Stimulated activated CD4-positive, alpha-beta T cell treated with anti-CD3 and anti-CD28 coated beads, Interleukin-4, amount 100 ng/mL, for 4 hours (primary cell): ENCODE measurements at places on chromosomes 4 and X.

- DNase-seq: no peak
Measured at GRCh38 chr4:819401-820229, 6.3 kb downstream of the CPLX1 start.

DNA sequence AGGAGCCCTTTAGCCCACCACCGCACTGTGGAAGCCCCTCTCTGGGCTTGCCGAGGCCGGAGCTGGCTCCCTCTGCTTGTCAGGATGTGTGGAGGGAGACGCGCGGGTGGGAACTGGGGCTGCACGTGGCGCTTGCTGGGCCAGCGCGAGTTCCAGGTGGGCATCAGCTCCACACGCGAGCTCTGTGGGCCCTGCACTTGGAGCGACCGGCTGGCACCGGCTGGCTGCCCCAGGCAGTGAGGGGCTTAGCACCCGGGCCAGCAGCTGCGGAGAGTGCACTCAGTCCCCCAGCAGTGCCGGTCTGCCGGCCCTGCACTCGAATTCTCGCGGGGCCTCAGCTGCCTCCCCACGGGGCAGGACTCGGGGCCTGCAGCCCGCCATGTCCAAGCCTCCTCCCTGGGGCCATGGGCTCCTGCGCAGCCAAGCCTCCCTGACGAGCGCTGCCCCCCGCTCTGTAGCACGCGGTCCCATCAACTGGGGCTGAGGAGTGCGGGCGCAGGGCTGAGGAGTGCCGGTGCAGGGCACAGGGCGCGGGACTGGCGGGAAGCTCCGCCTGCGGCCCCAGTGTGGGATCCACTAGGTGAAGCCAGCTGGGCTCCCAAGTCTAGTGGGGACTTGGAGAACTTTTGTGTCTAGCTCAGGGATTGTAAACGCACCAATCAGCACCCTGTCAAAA is 93.6 kb downstream of the DTHD1 start:
- DNase-seq: no peak

DNA sequence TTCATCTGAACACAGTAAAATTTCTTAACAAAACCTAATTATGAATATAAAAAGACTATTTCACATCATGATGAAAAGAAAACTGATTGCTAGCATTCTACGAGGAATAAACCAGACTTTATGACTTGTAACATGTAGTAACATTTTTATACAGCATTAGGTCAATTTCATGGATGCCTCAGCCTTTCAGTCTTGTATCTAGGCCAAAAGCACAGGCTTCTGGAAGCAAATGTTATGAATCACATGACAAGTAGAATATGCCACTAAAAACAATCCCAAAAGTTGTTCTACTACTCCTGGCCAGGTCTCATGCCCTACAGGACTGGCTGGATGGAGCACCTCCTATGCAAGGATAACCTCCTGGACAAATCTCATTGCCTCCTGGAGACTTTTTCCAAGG is 101.2 kb downstream of the ARHGAP6 start:
- no peak for DNase-seq

DNA sequence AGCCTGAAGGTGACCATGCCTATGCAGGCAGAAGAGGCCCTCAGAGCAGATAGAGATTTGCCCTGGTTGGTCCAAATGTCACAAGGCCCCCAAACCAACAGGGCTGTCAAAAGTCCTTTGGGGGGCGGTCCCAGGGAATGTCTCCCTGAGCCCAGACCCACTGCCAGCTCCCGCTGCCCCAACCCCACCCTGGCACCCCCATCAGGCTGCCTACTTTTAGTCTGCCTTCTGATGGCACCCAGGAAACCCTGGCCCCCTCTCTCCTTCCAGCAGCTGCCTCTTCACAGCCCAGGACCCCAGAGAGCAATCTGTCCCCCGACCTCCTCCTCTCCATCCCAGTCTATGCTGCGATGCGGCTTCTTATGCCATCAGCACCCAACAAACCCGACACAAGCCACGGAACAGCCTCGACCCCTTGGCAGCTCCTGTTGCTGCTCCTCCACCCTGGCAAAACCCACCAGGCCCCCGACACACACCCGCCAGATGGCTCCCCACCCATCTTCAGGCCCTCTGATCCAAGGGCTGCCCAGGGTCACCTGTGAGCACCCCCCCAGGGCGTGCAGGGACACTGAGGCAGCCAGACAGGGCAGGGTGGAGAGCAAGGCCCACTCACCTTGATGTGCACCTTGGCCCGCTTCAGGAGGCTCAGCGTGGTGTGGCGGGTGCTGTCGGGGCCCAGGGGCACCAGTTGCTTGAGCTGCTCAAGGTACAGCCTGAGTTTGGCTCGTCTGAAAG is 9.9 kb downstream of the MXD4 start:
- no peak for DNase-seq

- DNase-seq: no peak
Measured at GRCh38 chr4:152460488-152460887, 75.4 kb downstream of the FBXW7 start.

- DNase-seq: peak; percentile 2
Measured at GRCh38 chr4:176792326-176793059, at the start of gene VEGFC. VEGFC (minus strand) TSS chr4:176792922; CDS start chr4:176792311, 611 bp downstream.

DNA sequence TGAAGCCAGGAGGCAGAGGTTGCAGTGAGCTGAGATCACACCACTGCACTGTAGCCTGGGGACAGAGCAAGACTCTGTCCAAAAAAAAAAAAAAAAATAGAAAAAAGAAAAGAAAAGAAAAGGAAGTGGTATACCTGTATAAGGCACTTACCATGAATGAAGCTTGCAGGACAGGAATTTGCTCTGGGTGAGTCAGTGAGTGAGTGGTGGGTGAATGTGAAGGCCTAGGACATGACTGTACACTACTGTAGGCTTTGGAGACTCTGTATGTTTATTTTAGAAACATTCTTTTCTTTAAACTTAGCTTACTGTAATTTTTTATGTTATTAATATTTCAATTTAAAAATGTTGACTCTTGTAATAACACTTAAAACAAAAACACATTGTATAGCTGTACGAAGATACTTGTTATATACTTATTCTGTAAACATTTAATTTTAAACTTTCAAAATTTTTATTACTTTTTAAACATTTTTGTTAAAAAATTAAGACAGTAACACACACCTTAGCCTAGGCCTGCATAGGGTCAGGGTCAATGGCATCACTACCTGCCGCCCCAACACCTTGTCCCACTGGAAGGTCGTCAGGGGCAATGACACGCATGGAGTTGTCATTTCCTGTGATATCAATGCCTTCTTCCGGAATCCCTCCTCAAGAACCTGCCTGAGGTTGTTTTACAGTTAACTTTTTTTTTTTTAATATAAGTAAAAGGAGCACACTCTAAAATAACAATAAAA is 78.7 kb downstream of the CLNK start:
- DNase-seq: no peak

GRCh38 chr4:83281307-83281706 is 3.3 kb downstream of the COQ2 start:
- no peak for DNase-seq

GRCh38 chr4:6509587-6509986 is 37.2 kb upstream of the PPP2R2C start:
- DNase-seq: no peak

DNA sequence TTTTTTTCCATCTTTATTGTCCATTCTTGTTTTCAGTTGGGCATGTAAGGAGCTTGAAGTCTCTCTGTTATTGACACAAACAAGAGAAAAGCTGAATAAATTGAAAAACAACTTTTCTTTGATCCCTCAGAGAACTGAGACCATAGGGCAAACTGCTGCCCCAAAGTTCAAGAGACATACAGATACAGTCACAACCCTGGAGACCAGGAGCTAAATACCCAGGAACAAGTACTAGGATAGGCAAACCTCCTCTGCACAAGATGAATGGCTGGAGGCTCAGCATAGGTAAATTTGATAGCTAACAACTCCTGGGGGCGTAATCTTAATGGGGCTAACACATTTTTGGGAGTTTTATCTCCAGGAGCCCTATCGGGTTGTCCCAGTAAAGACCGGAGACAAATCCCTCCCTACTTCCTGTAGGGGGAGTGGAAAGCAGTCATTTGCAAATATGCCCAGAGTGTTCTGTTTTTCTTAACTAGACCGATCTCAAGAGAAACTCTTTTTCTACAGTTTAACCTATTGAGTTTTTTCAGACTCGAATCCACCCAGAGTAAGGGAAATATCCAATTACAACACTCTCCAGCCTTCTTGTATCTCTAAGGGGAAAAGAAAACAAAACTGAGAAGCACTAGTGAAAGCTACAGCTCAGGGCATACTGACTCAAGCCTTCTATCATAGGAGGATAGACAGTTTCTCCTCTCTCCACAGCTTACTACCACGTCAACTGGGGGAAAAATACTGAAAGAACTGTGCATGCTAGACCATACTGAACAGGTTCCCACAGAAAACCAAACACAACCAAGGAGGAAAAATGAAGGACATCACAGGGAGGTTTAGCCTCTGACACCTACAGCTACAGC is 23.1 kb downstream of the MAGEA8 start:
- DNase-seq: no peak

GRCh38 chrX:84340968-84341367 is 153.0 kb upstream of the RPS6KA6 start:
- no peak for DNase-seq

DNA sequence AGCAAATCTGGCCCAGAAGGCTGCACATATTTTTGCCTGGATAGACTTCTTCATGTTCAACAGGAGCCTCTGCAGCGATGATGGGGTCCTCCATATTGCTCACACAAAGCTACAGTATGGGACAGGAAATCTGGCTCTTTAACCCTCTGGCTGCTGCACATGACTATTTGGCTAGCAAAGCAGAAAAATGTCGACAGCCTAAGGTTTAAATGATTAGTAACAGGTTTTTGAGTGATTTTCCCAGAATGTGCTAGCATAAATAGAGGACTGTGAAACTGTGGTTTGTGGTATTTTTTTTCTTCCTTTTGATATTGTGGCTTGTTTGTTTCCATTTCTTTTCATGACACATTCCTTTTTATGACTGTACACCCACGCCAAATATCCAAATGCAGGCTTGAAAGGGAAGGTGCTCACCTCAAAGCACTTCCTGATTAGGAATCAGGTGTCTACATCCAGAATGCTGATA is 120.2 kb upstream of the GK2 start:
- no peak for DNase-seq

- no peak for DNase-seq
Measured at GRCh38 chr4:162151386-162151785, 12.4 kb downstream of the FSTL5 start.

DNA sequence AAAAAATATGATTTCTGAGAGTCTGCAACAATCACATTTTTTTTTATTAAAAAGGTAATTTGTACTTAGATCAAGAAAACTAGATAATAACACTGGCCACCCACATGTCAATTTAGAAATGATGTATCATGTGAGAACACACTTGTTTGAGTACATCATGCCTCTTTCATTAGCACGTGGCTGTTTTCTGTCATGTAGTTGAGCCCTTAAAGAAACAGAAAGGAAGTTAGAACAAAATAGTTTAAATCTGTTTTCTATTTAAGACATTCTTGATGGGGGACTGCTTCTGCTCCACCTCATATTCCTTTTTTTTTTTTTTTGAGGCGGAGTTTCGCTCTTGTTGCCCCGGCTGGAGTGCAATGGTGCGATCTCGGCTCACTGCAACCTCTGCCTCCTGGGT is 207.5 kb downstream of the NSUN7 start:
- no peak for DNase-seq

GRCh38 chr4:20554134-20554533 is 146.1 kb upstream of the PACRGL start:
- no peak for DNase-seq

DNA sequence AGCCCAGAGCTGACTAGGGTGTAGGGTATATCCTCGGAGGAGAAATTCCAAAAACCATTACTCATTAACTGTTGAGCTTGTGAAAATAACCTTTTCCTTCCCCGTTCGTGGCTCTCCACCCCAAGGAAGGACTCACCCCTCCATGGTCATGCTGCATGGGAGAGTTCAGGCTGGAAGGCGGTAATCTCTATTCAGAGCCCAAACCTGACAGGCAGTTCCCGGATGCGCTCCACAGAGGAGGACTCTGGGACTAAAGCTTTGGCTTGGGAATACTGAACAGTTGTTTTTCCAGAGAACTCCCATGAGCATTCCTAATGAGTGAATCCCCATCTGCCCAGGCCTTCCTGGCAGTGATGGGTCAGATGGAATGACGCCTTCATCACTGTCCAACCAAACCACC is 125.4 kb downstream of the BCOR start:
- DNase-seq: no peak

GRCh38 chrX:8684201-8684965 is 47.6 kb downstream of the ANOS1 start:
- no peak for DNase-seq

DNA sequence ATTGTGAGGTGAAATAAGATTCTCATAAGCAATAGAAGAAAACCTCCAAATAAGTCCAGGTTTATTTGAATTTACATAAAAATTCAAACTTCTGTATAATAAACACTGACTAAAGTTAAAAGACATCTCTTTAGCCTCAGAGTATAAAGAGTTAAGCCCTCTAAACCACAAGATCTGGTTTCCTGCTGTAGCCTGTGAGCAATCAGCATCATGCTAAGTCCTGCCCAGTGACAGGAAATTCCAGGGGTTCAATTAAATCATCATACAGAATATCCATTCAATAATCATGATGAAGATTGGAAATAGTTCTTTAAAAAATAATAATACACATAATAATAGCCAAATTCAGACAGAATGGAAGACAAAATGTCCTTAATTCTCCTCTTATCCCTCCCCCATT is 139.2 kb upstream of the DGKK start:
- DNase-seq: no peak

DNA sequence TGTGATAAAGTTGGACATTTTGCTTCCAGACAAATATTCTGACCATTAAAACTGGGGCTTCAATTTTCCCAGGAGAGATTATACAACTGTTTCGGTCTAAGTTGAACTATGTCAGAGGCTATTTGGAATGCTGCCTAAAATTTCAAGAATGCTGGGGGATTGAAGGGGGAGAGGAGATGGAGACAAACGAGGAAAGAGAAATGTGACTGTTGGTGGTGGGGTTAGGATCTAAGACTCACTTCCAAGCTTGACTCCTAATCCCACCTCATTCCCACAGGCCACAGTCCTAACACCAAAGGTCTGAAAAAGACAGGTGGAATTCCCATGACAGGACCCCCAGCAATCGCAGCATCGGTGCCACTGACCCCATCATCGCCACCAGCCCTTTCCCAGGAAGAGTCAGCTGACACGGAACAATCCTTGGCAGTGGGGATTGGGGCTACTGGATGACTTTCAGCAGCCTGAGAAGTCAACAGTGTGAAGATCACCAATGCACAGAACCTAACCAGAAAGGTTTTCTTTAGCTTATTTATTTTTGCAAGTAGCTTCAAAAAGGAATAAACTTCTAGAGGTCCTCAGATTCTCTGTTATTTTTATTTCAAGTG is 74.0 kb upstream of the PRSS48 start:
- no peak for DNase-seq

GRCh38 chr4:42638321-42638720 is 18.6 kb downstream of the ATP8A1 start:
- DNase-seq: no peak

GRCh38 chr4:66045913-66046312 is 375.6 kb upstream of the EPHA5 start:
- DNase-seq: no peak

GRCh38 chrX:20015945-20016615 is 25.2 kb upstream of the BCLAF3 start:
- no peak for DNase-seq

- no peak for DNase-seq
Measured at GRCh38 chr4:3079694-3080123, 5.2 kb downstream of the HTT start.
